ENCODE measurements at places on chromosomes 13 and 19.

- DNase-seq, result peak; percentile 69
These were observed 11.6 kb downstream of the AKAP11 start for GRCh38 chr13:42283574-42283973.

DNA sequence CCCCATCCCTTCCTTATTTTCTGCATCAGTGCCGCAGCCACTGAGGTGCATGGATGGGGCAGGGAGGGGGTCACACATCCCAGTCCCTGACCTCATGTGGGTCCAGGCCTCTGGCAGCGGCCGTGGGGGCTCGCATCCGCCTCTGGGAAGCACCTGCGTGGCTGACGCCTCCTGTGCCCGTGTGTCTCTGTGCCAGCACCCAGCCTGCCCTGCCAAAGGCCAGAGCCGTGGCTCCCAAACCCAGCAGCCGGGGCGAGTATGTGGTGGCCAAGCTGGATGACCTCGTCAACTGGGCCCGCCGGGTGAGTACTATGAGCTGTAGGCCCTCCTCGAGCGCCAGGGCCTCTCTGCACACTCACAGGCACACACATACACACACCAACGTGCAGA lies 4.9 kb downstream of the NDUFS7 start:
- no peak for DNase-seq

DNA sequence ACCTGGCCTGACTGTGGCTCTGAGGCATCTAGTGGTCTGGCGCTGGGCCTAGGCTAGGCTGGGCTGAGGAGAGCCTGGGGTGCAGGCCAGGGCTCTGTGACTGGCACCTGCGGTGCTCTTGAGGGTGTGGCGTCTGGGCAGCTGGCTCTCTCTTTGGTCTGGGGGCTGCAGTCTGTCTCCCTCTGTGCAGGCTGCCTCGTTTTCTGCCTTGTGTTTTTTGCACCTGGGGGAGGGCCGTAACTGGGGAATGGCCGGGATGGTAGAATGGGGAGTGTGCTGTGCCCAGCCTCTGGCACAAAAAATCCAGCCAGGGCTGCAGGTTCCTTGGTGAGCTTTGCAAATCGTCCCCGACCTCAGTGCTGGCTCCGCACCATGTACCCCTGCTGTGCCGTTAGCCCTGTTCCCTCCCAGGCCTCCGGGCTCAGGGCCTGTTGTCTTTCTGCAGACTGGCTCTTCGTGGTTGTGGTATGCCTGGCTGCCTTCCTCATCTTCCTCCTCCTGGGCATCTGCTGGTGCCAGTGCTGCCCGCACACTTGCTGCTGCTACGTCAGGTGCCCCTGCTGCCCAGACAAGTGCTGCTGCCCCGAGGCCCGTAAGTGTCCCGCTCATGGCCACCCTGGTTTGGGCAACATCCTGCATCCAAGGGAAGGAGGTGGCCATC lies 6.5 kb upstream of the USF2 start:
- DNase-seq, result no peak

GRCh38 chr19:8468761-8469373 lies 24.1 kb downstream of the HNRNPM start:
- no peak for DNase-seq

GRCh38 chr19:3625996-3626472 lies 556 bp downstream of the CACTIN start:
- no peak for DNase-seq

- no peak for DNase-seq
These were observed 1.0 kb upstream of the CTXN1 start for GRCh38 chr19:7926727-7927604.

DNA sequence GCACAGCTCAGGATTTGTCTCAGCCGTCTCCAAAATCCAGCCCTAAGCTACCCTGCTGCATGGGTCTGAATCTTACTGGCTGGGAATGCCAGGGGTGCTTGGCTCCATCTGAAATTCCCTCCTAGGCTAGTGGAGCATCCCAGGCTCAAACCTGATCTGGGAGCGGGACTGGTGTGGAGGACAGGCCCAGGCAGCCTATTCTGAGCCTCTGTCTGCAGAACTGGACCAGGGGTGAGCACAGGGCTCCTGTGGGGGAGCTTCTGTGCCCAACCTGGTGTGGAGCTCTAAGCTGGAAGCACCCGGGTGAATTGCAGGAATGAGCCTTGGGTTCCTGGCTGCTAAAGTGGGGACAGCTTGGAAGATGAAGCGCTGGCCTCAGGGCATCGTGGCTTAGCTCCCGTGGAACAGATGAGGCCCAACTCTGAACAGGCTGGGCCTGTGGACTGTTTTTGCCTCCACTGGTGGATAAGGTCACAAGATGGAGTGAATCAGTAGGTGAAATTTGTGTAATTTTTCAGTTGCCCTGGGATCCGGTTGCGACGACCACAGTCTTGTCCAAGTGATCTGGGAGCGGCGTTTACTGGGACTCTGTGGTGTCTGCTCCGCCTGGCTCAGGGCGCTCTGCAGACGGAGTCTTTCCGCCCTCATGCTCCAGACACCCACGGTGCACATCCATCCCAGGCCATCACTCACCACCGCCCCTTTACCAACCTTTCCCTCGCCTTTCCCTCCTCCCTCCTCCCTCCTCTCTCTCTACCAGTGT lies 79.5 kb downstream of the TEX29 start:
- no peak for DNase-seq

DNA sequence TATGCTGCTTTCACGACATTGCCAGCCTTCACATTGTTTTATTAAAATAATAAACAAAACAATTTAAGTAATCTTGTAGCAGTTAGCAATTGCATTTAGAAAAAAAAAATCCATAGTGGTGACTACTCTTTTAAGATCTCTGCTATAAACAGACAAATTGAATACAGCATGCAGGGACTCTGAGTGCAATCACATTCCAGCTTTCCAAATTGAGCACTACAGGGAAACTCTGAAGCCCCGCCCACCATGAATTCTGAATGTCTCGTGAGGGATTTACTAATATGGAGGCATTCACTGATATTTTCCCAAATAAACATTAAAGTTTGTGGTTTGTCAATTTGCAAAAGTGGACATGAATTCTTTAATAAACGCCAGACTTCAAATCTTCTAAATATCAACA lies 698.8 kb downstream of the LIG4 start:
- no peak for DNase-seq

DNA sequence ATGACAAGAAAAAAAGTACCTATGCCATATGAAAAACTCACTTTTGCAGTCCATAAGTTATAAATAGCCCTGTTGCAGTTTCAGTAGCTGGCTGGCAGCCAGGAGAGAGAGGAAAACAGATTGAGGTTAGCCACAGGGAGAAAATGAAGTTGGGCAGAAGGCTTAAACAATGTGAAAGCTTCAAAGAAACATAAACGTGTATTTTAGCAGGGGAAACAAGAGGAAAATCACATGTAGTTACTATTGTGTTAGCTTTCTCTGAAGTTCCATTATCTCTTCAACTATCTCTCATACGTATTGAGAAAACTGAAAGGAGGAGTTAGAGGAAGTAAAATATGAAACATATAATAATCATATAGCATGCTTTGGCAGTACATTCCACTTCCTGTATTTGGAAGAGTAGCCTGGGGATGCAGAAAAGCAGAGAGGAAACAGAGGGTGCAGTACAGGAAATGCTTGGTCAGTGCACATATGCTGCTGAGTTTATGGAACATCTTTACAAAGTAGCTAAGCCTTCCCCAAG lies 1551.1 kb downstream of the EFNB2 start:
- no peak for DNase-seq

DNA sequence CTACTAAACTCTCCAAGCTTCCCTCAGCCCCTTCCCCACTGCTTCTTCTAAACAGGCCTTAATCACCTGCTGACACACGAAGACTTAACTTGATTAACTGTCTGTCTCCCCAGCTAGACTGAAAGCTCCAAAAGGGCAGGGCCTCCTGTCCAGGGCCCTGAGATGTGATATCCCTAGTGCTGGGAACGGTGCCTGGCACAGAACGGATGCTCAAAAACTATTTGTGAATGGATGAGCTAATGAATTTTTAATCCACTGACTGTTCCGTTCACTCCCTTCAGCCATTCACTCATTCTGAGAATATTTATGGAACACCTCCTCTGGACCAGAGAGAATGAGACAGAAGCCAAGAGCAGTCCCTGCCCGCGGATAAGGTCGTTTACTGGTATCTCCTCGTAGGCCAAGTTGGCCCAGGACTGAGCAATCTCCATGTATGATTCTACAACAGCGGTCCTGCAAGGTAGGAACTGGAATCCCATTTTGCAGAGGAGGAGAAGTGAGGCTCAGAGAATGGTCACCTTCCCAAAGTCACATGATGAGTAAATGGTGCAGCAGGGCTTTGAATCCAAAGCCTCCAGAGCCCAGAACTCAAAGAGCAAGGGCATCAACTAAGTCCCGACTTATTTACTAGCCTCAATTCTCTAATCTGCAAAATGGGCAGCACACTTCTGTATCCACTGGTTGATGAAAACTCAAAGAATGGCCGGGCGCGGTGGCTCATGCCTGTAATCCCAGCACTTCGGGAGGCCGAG lies 3.4 kb downstream of the DMWD start:
- DNase-seq, result no peak
